ENCODE measurements at places on chromosomes 5 and 9.
A peak's percentile ranks its signal among the peaks of the same experiment; 100 is the strongest.

GRCh38 chr9:20754556-20754955 lies 70.5 kb downstream of the FOCAD start:
- DNase-seq: no peak

DNA sequence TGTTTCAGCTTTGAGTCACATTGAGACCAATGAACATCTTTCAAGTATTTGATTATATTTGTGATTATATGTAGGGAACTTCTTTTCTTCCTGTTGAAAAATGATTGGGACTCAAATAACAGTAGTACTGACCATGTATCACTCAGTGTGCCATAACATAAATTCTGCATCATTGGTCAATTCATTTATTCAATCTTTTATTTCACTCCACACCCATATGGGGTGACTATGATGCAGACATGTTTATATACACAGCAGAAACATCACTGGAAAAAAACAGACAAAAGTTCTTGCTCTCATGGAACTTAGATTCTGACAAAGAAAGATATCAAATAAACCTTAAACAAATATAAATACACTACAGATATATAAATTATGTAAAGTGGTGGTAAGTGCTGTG lies 74.7 kb upstream of the ANXA1 start:
- no peak for DNase-seq

DNA sequence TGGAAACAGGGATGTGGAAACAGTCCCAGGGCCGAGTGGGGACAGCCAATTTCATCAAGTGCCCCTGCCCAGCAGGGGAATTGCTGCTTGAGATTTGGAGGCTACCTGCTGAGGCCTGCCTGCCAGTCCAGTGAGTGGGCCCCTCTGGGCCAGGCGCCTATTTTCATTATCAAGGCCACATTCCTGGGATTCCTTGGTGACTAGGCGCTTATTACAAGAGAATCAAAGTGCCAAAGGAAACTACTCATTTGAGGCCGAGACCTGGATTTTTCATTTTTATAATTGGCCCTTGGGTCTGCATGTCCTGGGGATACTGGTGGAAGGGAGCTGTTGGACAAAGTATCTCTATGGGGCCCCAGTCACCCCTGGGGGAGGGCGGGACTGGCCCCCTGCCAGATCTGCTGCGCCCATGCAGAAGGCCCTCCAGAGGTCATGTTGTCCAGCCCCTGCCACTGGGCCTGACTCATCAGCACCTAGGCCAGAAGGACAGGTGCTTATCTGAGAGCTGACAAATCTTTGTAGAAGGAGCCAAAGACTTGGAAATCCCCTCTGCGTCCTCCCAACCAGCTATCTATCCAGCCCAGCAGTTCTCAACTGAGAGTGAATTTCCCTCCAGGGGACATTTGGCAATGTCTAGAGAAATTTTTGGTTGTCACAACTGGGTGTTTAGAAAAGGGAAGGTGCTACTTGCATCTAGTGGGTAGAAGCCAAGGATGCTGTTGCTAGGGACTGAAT lies 45.6 kb downstream of the FOXI1 start:
- DNase-seq: no peak

DNA sequence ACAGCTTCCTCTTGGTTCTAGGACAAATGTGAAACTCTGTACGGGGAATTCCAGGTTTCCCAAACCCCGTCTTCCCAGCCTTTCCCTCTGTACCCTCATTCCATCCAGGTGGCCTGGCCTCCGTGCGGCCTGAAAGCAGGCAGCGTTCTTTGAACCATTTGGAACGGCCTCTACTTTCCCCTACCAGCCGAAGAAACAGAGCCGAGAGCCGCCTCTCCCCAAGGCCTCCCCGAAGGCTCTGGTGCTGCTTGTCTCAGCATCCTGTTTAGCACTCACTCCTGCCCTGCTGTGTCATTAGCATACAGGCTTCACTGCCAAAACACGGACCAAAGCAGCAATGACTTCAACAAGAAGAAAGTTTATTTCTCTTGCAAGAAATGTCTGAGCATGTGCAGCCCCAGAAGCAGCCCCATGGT lies 137.7 kb downstream of the HSD17B3 start:
- DNase-seq: no peak

DNA sequence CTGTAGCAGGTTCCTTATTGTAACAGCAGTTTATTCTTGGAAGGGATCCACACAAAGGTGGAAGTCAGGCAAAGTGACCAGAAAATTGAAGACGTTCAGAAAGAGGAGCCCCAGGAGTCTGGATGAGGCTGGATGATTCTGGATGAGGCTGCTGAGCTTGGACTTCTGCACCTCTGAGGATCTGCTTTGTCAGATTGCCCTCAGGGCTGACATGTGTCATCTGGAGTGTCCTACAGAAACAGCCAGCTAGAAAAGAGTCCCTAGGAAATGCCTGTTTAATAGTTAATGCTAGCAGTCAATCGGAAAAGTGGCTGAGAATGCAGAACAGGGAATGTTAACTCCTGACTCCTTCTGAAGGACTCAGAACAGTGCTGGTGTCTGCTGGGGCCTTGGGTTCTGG lies 236.4 kb downstream of the LRRC70 start:
- DNase-seq: no peak

DNA sequence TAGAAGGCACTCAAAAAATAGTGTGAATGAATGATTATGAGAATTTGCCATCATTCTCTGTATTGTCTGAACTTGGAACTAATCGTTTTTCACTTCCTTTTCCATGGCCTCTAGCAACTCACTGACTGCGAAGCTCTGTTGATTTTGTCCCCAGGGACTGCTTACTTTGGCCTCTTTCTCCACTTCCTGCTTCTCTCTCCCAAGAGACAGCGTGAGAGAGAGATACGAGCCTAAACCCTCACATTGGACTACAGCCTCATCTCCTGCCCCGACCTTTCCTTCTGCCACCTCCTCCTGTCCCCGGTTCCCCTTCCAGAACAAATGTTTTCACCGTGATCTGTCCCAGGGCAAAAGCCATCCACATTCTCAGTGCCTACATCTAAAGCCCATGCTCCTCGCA lies 300.8 kb upstream of the PANK3 start:
- no peak for DNase-seq

- peak; percentile 30 for DNase-seq
Measured at GRCh38 chr5:43603344-43604217, 601 bp downstream of the NNT start.

DNA sequence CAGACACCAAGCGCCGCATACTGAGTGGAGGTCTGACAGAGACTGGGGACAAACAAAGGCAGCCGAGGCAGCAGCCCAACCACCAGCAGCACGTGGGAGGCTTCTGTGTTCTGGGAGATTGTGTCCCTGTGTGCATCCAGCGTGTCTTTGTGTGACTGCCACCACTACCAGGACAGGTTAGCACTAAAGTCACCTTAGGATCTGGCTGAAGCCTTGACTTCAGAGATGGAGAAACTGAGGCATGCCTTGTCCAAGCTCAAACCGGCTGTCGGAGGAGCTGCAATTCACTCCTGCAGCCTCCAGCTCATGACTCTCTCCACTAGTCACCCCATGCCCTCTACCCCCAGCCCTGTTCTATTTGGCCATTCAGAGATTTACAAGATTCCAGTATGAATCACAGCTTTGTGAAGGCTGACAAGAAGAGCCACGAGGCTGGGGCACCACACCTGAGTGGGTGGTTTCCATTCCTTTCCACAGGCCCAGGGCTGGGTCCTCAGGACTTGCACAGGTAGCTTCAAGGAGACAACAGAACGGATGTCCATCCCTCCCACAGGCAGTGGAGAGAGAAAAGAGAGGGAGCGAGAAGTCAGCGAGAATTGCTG lies 69.3 kb downstream of the SHB start:
- DNase-seq: no peak
